ENCODE measurements at places on chromosomes 6 and 20.

DNA sequence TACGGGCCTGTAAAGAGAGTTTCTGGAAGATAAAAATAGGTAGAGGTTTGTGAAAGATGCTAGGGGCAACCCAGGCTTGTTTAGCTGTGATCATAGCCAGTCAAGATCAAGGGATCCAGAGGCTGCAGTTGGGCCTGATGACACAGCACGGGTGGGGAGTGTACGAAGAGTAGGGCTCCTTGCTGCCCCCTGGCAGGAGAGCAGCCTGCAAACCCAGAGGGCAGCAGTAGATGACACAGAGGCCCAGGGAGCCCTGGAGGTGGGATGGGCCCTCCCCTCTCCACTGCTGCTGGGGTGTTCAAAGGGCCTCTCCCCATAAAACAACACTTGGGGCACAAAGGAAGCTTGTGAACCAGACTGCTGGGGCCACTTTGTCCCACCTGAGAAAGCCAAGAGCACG is 47.2 kb downstream of the VEGFA start:
- peak; percentile 35 for DNase-seq

GRCh38 chr6:90454836-90455427 is 131.9 kb downstream of the MAP3K7 start:
- DNase-seq = no peak

- DNase-seq = no peak
Observed at GRCh38 chr20:58313396-58313795, 3.9 kb downstream of the RAB22A start.

- DNase-seq = no peak
Observed at GRCh38 chr6:88975369-88975768, 12.0 kb upstream of the RNGTT start.

DNA sequence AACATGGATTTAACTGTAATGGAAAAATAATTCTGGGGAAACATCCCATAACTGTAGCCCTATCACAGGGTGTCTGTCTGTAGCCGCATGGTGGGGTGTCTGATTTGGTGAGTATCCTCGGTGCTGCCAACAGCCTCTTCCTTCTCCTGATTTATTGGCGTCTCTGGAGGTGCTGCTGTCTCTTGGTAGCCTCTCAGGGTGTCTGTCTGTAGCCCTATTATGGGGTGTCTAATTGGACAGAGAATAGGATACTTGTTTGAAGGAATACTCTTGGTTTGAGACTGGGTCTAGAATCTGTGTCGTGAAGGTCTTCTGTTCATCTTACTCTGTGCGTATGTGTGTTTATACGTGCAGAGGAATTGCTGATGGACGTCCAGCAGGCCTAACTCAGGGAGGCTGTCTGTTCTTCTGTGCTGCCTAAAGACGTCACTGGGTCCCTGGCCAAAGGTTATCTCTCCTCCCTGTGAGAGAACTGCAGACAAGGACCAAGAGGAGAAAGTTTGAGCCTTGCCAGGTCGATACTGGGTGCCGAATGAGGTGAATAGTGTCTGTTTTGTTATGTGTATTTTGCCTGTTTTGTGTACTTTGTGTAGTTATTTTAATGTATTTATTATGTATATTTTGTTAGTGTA is 18.9 kb upstream of the AGPAT4 start:
- DNase-seq = no peak

DNA sequence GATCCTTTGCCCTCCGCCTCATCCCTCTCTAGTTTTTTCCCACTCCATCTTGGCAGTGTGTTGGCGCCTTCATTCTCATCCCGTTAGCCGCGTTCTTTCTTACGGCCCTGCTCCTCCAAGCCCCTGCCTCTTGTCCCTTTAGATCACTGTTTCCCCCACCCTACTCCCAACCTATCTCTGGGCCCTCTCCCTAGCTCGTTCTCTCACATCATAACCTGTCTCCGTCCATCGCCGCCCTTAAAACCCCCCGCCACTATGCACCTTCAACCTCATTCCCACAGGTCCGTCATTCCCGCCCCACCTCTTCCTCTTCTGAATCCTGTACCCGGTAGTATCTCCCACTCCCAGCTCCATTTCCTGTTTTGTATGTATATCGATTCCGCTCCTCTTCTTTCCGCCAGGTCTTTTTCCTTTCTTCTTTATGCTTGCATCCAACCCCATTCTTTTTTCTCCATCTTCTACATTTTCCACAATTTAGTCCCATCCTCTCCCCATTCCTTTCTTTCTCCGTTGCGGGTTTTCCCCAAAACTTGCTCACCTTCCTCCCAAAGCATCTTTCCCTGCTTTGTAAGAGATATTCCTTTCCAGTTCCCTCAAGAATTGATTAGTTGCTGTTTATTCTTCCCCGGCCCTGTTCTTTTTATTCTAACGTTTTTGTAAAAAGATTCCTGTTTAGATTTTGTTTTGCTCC is 671 bp downstream of the EFHC1 start:
- DNase-seq = no peak

- peak; percentile 38 for DNase-seq
Observed at GRCh38 chr6:42390228-42390934, 61.3 kb downstream of the TRERF1 start.

DNA sequence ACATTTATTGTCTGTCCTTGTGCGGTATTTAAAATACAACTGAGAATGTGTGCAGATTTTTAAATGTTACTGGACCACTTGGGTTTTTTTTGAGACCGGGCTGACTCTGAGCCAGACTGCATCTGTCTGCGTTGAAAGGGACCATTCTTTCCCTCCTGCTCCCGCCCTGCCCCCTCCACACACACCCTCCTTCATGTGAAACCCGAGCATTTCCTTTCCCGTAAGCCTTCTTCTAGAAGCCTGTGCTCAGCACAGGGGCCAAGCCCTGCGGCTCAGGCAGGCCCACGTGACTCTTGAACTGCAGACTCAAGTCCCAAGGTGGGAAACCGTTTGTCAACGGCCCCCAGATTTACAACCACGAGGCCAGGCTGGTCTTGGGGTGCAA is 82.7 kb upstream of the FOXC1 start:
- no peak for DNase-seq

GRCh38 chr20:25538838-25539665 is 46.3 kb downstream of the NINL start:
- DNase-seq = no peak

DNA sequence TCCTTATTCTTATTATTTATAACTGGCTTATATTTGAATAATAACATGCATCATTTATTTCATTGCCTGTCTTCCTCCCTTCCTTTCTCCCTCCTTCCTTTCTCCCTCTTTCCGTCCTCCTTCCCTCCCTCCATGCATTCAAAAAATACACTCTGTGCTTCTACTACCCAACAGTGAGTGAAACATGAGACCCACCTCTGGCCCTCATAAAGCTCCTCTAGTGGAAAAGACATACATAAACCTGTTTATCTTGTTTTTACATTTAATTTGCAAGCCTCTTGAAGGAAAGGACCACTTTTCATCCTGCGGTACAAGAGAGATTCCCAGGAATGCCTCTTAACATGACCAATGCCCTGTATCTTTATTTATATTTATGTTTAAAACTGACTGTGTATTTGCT is 21.8 kb upstream of the ISM1 start:
- no peak for DNase-seq

- DNase-seq = no peak
Observed at GRCh38 chr6:137767911-137768690, 99.0 kb upstream of the TNFAIP3 start.

DNA sequence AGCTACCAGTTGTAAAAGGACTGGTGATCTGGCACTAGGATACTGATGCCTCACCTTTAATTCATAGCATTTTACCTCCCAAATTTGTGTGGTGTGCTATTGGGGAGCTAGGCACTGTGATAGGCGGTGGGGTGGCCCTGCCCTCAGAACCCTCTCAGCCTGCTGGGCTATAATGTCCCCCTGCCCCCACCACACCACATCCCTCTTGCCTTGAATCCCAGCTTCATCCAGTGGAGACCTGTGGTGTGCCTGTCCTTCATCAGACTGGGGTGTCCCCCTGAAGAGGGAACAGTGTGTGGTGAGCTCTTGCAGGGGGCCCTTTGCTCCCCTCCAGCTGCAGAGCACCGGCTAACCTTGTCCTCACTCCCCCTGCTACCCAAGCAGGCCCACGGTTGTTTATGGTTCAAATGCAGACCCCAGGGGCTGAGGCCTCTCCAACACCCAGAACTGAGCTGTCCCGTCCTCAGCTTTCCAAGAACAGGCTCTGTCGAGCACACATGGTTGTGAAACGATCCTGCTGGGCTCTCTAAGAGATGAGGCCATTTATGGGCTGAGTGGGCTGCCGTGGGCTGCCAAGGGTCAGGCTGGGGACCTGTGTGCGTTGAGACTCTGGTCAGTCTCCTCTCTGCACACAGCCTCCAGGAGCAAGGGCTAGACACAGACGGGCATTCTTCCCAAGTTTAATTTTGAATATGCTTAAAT is 26.9 kb upstream of the VEGFA start:
- DNase-seq = no peak

DNA sequence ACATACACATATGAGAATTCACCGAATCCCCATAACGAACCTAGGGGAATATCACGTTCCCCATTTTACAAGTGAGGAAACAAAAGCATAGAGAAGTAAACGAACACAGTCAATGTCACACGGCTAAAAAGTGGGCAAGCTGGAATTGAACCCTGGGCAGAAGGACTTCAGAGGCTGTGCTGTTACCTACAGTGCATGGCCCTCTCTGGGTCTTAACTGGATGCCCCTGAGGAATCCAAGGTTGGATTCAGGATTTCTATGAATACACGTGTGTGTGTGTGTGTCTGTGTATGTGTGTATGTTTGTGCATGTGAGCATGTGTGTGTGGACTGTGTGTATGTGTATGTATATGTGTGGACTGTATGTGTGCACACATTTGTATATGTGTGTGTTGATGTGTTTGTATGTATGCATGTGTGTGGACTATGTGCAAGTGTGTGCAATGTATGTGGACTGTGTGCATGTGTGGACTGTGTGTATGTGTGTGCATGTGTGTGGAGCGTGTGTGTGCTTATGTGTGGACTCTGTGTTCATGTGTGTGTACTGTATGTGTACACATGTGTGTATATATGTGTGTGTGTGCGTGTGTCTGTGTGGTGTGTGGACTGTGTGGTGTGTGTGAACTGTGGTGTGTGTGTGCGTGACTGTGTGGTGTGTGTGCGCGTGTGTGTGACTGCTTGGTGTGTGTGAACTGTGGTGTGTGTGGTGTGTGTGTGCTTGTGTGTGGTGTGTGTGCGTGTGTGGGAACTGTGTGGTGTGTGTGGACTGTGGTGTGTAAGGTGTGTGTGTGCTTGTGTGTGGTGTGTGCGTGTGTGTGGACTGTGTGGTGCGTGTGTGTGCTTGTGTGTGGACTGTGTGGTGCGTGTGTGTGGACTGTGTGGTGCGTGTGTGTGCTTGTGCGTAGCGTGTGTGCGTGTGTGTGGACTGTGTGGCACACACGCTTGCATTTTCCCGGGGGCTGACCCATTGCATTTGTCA is 49.0 kb downstream of the HNF4A start:
- DNase-seq = no peak

DNA sequence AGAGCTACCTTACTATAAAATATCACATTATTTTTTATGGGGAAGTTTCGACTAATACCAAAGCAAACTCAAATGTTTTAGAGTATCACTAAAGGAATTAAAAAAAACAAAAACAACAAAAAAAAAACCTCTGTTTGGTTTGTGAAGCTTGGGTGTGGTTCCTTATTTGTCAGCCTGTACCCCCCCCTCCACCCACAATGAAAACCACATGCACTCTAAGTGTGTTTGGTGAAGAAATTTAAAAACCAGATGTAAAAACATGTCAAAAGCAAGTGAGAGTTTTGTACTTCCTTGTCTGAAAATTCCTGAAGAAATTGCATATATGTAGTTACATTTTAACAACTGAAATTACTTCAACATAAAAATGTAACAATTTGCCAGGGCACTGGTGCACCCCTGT is 3.1 kb downstream of the STK38 start:
- DNase-seq = peak; percentile 57
